ENCODE measurements at places on chromosomes 2 and 18.

GRCh38 chr2:155190342-155190741 lies 491.8 kb downstream of the KCNJ3 start:
- H3K27me3 ChIP-seq, result no peaks in the 10 kb centered on the region
- DNase-seq, result no peak
- H3K27ac ChIP-seq, result no peak overlapping the region
- H3K36me3 ChIP-seq, result no peaks in the 10 kb centered on the region
- H3K4me1 ChIP-seq, result no peaks in the 10 kb centered on the region

- no peak overlapping the region for H3K4me3 ChIP-seq
- no peak overlapping the region for H3K27ac ChIP-seq
- H3K4me1 ChIP-seq, result no peaks in the 10 kb centered on the region
- no peaks in the 10 kb centered on the region for H3K27me3 ChIP-seq
- DNase-seq, result no peak
Observed at GRCh38 chr18:46756025-46756558, 761 bp downstream of the ST8SIA5 start.

DNA sequence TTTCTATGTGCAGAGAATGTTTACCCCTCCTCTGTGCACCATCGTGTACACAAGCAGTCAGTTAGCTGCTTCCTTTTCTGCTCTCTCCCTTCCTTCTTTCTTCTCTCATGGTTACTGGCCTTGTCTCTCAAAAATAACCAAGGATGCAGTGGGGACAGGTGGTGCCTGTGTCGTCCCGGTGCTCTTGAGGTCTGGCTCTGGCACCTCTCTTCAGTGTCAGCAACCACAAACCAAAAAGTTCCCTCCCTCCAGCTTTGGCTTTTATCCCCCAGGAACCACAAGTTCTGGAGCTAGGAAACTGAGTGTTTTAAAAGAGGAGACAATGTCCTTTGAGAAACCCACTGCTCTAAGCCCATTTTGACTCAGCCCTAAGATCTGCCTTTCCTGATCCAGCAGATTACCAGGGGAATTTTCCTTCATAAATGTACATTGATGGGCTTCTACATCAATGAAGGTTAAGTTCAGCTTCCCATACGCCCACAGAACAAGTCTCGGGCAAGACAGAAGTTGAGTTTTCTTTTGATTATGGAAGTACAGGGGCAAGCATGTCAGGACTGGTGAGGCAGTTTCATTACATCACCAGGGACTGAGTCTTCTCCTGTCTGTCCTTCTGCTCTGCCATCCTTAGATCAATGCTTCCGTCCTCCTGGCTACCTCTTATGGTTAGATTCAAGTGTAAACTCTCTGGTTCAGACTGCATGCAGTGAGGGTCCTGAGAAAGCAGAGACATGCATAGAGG lies 232.2 kb downstream of the SETBP1 start:
- H3K4me3 ChIP-seq, result no peak overlapping the region
- no peak overlapping the region for H3K27ac ChIP-seq
- no peaks in the 10 kb centered on the region for H3K36me3 ChIP-seq
- DNase-seq, result no peak

GRCh38 chr18:76619621-76620315 lies 124.7 kb upstream of the ZNF516 start:
- H3K4me3 ChIP-seq, result no peak overlapping the region
- no peak for DNase-seq
- no peak overlapping the region for H3K27ac ChIP-seq
- H3K36me3 ChIP-seq, result no peaks in the 10 kb centered on the region
- peaks cover 94% of the 10 kb centered on the region for H3K27me3 ChIP-seq

GRCh38 chr2:37507051-37507410 lies 162.6 kb downstream of the QPCT start:
- H3K27ac ChIP-seq, result no peak overlapping the region
- H3K36me3 ChIP-seq, result no peaks in the 10 kb centered on the region
- H3K27me3 ChIP-seq, result no peaks in the 10 kb centered on the region

GRCh38 chr2:112835536-112836162 lies 930 bp downstream of the IL1B start:
- peak overlapping the region; percentile 62 for H3K4me3 ChIP-seq
- no peaks in the 10 kb centered on the region for H3K27me3 ChIP-seq
- H3K36me3 ChIP-seq, result peaks cover 9% of the 10 kb centered on the region
- H3K4me1 ChIP-seq, result peaks cover 51% of the 10 kb centered on the region
